Panc1 (cell line): ENCODE measurements at places on chromosomes 4 and X.

DNA sequence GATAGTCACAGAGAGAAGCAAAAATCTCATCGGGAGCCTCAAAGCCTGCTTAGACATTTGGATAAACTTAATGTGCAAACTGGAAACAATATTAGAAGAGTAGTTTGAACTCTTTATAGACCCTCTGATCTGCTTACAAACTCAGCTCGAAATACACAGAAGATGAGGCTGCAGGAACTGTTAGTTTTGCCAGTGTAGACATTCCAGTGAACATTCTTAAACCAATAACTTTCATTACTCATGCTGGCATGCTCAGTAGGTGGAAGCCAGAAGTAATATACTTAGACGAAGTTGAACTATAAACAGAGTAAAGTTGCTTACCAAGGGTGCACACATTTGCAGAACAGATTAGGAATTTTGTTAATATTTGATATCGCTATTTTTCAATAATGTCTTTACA lies 303.5 kb downstream of the ANKRD50 start:
- no peak for DNase-seq

DNA sequence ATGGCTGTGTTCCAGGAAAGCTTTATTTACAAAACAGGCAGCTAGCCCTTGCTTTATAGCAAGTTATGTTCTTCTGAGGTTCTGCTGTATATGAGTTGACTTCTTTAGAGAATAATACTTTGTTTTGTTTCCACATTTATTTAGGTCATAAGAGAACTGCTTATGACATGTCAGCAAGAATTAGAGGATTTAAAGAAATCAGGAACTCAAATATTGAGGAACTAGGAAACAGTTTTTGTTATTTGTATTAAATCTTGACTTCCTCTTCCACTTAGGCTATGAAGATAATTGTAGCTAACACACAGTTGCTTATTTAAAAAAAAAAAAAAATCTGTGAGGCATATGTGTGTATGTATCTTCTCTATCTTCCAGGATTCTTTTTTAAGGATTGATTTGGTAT lies 14.3 kb downstream of the ZRSR2 start:
- no peak for DNase-seq

DNA sequence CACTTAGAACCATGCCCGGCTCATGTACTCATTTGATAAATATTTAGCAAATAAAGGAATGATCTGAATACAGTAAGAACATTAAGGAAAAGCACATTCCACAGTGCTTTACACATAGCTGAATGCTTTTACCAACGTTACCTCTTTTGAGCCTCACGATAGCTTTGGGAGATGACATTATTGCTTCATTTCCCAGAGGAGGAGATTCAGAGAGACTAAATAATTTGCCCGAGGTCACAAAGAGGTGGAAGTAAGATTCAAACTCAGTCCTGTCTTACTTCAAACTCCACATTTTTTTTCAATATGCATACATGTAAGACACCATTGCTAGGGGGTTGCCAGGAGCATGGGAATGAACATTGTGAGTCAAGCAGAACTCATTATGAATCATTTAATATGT lies 538.5 kb downstream of the BCOR start:
- no peak for DNase-seq

DNA sequence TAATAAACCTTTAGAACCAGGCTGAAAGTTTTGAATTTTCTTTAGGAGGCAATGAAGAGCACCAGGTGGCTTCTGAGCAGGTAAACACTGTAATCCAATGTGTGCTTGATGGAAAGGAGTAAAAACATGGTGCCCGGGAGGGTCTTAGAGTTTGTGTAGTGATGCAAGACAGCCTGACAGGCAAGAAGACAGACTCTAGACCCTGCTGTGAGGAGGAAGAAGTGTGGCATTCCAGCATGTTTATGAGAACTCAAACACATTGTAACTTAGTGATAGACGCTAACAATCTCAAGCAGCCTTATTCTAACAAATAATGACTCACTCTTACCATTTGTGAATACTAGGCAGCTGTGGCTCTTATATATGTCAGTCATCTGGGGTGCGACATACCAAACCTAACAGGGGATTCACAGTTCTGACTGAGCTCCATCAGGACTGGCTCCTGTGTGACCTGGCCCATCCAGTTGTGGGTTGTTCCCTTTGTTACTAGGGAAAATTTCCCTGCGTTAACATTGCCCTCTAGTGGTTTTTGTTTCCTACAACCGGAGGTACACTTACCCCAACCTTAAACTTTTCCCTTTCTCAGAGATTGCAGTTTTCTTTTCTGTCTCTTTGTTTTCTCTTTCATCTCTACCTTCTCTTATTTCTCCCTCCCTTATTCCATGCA lies 53.8 kb downstream of the VSIG4 start:
- DNase-seq = peak; percentile 24
